H54 (cell line): ENCODE measurements at places on chromosomes 13 and 19.
A peak's percentile ranks its signal among the peaks of the same experiment; 100 is the strongest.

DNA sequence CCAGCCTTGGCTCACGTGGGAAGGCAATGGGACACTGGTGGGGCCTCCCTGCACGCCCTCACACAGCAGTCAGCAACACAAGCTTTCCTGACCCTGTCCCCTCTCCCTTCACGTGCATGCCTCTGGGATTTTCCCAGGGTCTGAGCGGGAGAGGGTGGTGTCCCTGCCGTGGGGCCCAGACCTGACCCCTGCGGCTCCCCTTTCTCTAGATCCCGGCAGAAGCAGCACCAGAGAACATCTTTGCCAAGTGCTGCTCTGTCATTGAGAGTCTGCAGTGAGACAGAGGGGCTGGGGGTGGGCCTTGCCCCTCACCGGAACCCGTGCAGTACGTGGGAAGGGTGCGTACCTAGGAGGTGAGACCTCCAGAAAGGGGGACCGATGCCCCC, 12.6 kb downstream of the KHSRP start:
- no peak for DNase-seq

GRCh38 chr13:97191615-97192014, 30.5 kb upstream of the MBNL2 start:
- DNase-seq: no peak

GRCh38 chr19:17160908-17161307, 54.2 kb upstream of the USE1 start:
- no peak for DNase-seq

- no peak for DNase-seq
Measured at GRCh38 chr13:108662528-108662927, 33.1 kb downstream of the MYO16 start.

DNA sequence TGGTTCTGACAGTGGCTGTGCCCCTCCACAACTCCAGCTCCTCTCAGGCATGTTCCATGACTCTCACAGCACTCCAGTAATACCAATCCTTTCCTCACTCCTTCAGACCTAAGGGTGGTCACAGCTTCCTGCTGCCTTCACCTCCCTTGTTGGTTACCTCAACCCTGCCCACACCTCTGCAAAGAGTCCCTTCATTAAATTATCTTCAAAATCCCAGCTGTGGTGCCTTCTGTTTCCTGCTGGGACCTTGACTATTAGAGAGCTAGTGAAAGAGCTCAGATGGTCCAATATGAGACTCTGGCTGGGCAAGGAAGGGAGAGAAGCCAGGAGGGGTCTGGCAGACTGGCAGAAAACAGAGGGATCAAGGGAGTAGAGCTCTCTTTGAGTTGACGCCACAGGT, 26.1 kb downstream of the DEDD2 start:
- no peak for DNase-seq

- DNase-seq: peak; percentile 5
Measured at GRCh38 chr13:64078480-64078936, 2662.9 kb upstream of the PCDH20 start.
